Smooth muscle cell of bladder (primary cell): ENCODE measurements at places on chromosomes 7 and 10. TPM values are rescaled to one million over a fixed set of nuclear protein-coding genes. Genes with fewer than 3 reads are reported as not detected.

The POT1 gene
- total RNA-seq, result 36.7 and 37.5 TPM in 2 replicates

The SMIM30 gene
- 51.8 and 57.1 TPM in 2 replicates for total RNA-seq

The GRID1 gene
- total RNA-seq, result under 0.01 and 0.09 TPM in 2 replicates

The AVL9 gene
- 27.8 and 28.7 TPM in 2 replicates for total RNA-seq

The PRF1 gene
- total RNA-seq, result under 0.01 TPM in 1 of 2 replicates, not detected in the other

The LRRTM3 gene
- not detected in 2 replicates for total RNA-seq

The GET4 gene
- total RNA-seq, result 16.1 and 19.7 TPM in 2 replicates

The MEST gene
- 125 and 240 TPM in 2 replicates for total RNA-seq

The SLC16A9 gene
- 0.14 and 0.55 TPM in 2 replicates for total RNA-seq

The RNLS gene
- 8.0 and 8.6 TPM in 2 replicates for total RNA-seq

The TUBB8 gene
- total RNA-seq, result under 0.01 TPM in 1 of 2 replicates, not detected in the other

The ASB10 gene
- not detected in 2 replicates for total RNA-seq

The FAM25G gene
- not detected in 2 replicates for total RNA-seq

The LBX1 gene
- total RNA-seq, result not detected in 2 replicates

The EPHB4 gene
- total RNA-seq, result 38.6 and 45.7 TPM in 2 replicates

The DIP2C gene
- total RNA-seq, result 8.4 and 15.3 TPM in 2 replicates

The DNA2 gene
- 3.4 and 4.3 TPM in 2 replicates for total RNA-seq

The TMEM178B gene
- under 0.01 and 0.09 TPM in 2 replicates for total RNA-seq

The OR2A42 gene
- under 0.01 TPM in 1 of 2 replicates, not detected in the other for total RNA-seq
